ENCODE measurements at places on chromosomes 1 and 21. TPM values are rescaled to one million over a fixed set of nuclear protein-coding genes. Genes with fewer than 3 reads are reported as not detected.

ZYG11A gene
- 0.84 TPM for polyA plus RNA-seq

- no peak for DNase-seq
Measured at GRCh38 chr1:98931128-98931835, 73.4 kb downstream of the PLPPR5 start.

TTC24 gene
- not detected for polyA plus RNA-seq

GRCh38 chr1:198047913-198048312, 108.9 kb upstream of the NEK7 start:
- DNase-seq = no peak

DNA sequence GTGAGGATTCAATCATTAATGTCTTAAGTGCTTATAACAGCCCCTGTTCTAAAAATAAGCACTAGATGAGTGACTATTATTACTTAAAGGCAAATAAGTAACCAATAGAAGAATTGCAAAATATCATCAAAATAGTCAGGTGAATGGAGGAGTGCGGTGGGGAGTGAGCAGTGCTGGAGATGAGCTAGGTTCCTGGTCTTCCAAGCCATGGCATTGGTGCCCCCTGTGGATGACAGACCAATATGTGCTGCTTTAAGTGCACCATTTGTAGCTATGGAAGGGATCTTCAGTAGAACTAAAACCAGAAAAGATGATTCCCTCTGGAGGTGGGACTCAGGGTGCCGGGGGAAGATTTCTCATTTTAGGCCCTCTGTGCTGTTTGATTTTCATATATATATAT, 46.1 kb upstream of the SLC30A1 start:
- DNase-seq = no peak

DNA sequence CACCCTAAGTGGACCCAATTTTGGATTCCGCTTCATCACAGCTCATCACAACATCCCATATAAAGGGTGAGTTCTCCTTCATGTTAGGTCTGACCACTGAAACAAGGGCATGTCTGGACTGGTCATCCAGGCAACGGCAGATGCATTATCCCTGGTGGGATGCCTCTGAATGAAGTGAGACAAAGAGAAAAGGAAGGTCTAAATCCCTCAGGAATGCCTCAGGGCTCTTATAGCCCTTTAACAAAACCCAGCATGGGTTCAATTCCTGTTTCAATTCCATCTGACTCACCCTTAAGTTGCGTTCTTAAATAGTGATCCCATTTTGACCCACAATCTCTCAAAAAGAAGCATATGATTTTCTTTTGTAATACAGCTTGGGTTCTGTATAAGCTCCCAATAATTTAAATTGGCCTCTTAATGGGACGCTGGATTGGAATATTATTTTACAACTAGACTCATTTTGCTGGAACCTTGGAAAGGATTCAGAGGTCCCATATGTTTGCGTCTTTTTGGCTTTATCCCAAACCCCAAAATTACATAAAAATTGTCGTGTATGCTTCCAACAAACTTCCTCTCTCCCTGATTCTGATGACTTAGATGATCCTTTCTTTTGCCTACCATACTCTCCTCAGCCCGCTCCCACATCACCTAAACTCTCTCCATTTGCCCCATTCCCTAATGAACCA, 287.4 kb upstream of the ZP4 start:
- no peak for DNase-seq

GRCh38 chr1:161190962-161191521, 7.8 kb downstream of the ADAMTS4 start:
- DNase-seq = no peak

DNA sequence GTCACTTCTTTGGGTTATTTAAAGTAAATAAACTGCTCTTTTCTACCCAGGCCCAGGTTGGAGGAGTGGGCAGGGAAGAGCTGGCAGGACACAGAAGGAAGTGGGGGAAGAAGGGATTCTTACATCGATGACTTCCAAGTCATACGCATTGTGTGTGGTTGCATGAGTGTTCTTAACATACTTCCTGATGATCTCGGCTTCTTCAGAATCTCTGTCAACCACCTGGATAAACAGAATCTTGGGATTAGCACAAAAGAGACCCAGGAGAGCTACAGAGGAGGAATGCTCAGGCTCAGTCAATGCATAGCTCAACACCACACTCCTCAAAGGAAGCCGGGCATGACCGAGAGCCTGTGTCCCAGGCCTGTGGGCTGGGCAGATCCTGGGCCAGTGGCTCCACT, 42.1 kb downstream of the PARP1 start:
- DNase-seq = no peak

DNA sequence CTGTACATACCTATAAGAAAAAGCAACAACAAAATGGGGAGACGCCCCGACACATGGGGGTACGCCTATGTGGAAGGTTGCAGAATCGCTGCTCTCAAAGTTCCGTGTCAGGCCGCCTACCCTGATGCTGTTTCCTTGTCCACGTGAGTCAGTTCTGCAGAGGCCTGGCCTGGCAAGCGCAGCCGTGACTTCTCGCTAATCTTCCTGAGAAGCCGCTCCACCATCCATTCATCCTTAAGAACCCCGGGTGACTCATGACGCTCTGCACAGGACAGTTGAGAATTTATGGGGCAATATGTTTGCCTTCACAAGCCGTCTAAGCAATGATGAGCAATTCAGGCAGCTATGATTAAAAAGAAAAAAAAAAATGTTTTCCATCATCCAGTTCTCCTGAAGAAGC, 122.3 kb upstream of the TMPRSS2 start:
- no peak for DNase-seq

GRCh38 chr1:206937425-206937824, 8.8 kb downstream of the PIGR start:
- DNase-seq = no peak

DNA sequence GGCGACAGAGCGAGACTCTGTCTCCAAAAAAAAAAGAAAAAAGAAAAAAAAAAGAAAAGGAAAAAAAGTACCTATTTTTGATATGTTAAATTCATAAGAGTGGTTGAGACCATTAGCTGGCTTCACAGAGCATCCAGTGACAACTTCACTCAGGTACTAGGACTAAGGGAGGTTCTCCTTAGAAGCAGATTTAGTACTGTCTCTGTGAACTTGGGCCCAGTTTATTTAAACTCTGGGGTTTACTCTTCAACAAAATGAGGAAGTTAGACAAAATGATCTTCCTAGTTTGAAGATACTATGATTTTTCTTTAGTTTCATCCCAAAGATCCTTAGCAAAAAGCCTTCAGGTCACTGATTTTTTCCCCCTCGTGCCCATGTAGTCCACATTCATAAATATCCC, 21.2 kb downstream of the MACO1 start:
- DNase-seq = no peak

BEST4 gene
- 0.37 TPM for polyA plus RNA-seq

DNA sequence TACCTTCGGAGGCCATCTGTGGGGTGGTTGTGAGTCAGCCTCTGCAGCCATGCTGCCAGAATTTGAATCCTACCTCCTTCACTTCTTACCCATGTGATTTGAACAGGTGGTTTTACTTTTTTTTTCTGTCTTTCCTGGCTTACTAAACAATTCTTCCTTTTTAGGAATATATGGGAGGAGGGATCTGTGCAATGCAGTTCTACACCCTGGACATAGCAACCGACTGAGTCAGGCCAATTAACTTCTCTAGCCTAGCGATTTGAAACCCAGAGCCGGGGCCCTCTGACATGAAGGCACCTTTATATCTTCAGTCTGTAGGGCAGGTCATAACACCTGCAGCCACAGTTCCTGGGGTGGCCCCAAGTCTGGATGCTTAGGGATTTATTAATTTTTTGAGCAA, 83.6 kb downstream of the ST6GALNAC3 start:
- no peak for DNase-seq

DNA sequence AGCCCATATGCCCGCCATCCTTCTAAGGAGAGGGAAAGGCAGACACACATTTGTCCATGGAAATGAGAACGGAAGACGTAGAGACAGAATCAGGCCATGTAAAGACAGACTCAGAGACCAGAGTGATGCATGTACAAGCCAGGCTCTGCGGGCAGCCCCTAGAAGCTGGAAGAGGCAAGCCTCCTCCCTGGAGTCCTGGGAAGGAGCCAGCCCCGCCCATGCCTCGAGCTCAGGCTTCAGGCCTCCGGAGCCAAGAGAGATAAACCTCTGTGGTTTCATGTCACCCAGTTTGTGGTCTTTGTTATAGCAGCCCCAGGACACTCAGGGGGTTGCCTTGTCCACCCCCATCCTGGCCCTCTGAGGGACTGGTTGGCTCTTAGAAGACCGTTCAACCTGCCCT, 11.6 kb downstream of the PDE9A start:
- DNase-seq = no peak

KIF2C gene
- 0.47 TPM for polyA plus RNA-seq

DNA sequence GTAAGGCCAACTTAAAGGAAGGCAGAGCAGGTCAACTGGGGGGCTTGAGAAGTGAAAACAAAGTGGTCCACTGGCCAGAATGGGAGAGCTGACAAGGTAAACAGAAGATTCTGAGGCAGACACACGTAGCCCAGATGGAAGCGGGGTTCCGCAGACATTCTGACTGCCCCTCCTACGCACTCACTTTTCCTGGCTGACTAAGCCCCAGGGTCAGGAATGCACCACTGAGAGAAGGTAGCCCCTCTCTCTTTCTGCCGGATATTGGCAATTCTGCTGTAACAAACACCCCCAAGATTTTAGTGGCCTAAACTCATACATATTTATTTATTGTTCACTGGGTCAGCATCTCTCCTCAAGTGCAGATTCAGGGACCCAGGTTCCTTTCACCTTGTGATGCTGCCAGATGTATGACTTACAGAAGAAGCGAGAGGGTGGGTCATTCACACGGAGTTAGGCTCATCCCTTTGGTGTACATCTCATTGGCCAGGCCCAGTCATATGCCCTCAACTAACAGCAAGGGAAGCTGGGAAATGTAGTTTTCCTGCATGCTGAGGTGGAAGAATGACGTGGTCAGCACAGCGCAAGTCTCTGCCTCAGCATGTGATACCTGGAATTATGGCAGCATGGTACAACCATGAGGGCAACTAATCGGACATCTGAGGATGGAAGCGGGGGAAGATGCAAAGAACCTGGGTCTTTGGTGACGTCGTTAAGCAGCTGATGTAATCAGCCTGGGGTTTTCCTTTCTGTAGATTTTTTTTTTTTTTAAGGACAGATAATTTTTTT, 43.4 kb upstream of the MRPS6 start:
- DNase-seq = peak; percentile 82

GRCh38 chr1:190478149-190479049, 735 bp upstream of the BRINP3 start:
- peak; percentile 61 for DNase-seq

DNA sequence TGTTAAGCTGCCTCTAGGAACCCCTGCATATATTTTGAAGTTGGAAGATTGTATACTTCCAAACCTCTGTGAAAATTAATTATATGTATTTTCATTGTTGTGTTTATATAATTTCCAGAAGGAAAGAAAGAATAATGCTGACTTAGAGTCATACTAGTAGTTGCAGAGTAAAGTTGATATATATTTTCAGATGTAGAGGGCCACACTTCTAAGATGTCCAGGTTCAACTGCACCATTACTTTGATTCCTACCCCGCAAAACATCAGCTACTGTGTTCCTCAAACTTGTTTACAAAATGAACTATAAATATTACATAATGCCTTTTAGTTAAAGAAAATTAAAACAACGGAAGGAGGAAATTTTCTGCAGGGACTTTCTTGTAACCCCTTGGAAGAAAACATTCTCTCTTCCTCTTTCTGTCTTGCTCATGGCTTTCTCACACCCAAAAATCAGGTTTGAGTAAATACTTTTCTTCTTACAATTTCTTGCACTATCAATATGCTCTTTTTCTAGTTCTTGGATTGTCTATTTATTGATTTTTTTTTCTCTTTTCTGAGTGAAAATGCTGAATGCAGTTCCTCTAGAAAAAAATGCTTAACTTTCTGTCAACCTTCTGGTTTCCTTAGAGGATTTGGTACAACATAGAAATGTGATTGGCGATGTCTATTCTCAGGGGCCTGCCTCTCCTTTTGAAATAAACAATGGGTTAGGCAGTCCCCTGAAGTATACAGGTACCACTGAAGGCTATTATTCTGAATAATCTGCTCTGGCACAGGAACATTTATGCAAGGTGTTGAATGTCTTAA, 867.8 kb downstream of the TTLL7 start:
- no peak for DNase-seq

DNA sequence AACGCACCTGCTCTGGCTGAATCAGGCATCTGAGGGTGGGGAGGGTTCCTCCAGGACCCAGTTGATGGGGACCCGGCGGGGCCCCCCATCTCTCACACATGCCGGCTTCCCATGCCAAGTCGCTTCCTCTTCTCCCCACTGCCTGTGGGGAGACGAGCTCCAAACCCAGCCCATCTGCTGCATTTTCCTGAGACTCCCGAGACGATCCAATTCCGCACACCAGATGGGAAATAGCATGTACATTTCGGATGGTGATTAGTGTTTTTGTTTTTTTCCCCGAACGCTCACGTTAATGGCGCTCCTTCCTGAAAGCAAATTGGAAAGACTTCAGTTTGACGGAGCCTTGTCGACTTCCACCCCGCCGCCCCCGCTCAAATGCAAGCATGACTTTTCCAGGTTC, 13.2 kb upstream of the GRIK3 start:
- no peak for DNase-seq

UTS2 gene
- not detected for polyA plus RNA-seq

DNA sequence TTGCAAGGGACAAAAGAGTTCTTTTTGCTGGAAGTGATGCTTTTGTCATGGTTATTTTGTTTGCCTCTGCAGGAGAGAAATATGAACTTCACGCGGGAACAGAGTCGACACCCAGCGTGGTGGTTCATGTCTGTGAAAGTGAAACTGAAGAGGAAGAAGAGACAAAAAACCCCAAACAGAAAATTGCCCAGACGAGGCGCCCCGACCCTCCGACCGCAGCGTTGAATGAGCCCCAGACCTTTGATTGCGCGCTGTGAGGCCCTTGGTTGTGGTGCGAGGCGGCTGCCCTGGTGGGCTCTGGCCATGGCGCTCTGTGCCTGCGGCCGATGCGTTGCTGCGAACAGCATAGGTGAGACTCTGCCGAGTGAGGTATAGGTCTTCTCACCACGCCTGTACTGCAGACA, 20.9 kb upstream of the NCMAP start:
- no peak for DNase-seq

DNA sequence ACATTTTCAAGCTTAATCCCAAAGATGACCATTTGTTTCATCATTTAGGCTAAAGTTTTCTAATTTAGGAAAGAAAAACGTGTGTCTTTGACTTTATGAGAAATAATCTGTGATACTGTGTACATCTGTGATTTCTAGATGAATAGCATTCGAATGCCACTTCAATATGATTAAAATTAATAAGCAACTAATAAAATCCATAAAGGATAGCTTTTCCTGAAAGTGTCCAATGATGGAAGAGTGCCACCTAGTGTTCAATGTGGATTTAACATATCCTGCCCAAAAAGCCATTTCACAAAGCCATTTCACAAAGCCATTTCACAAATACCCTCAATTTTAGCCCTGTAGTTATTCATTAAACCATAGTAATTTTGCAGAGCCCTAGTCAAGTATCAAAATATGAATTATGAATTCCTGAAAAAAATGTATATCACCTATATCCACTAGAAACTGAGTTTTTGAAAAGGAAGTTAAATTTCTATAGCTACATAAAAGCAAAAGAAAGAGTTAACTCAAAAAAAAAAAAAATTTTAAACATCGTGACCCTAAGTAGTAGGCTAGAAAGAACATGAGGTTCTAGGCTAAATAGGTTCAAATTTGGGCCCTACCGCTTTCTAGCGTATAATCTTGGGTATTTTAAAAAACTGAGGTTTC, 19.1 kb downstream of the NME7 start:
- DNase-seq = no peak

SLC6A17 gene
- polyA plus RNA-seq = 1.7 TPM
